Psoas muscle (tissue), 8 donors: ENCODE measurements at places on chromosomes 11 and 22.

GRCh38 chr11:35632301-35632700 is 14.0 kb downstream of the FJX1 start:
- H3K4me1 ChIP-seq, result no peaks in the 10 kb centered on the region
- H3K36me3 ChIP-seq, result no peaks in the 10 kb centered on the region
- no peak for DNase-seq
- no peaks in the 10 kb centered on the region for H3K27me3 ChIP-seq

DNA sequence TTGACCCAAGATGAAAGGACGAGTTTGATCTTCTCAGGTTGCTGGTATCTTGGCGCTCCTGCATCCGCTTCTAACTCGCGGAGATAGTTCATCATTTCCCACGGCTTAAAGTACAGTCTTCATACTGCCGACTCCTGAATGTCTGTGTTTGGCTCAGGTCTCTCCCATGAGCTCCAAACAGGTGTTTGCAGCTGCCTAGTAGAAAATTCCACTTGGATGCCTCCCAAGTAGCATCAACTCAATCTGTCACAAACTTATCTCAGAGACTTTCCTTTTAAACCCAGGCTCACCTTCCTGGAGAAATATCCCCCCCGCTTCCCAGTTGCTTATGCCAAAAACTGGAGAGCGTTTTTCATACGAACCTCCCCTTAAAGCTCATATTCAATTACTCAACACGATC is 986.5 kb downstream of the TBC1D22A start:
- H3K27me3 ChIP-seq, result peaks cover 3% of the 10 kb centered on the region
- no peaks in the 10 kb centered on the region for H3K4me1 ChIP-seq
- H3K27ac ChIP-seq, result no peak overlapping the region
- no peaks in the 10 kb centered on the region for H3K36me3 ChIP-seq

- DNase-seq, result no peak
- no peaks in the 10 kb centered on the region for H3K27me3 ChIP-seq
- peaks cover 29% of the 10 kb centered on the region for H3K4me1 ChIP-seq
- no peak overlapping the region for H3K4me3 ChIP-seq
Observed at GRCh38 chr11:10657308-10658271, 36.0 kb downstream of the IRAG1 start.

DNA sequence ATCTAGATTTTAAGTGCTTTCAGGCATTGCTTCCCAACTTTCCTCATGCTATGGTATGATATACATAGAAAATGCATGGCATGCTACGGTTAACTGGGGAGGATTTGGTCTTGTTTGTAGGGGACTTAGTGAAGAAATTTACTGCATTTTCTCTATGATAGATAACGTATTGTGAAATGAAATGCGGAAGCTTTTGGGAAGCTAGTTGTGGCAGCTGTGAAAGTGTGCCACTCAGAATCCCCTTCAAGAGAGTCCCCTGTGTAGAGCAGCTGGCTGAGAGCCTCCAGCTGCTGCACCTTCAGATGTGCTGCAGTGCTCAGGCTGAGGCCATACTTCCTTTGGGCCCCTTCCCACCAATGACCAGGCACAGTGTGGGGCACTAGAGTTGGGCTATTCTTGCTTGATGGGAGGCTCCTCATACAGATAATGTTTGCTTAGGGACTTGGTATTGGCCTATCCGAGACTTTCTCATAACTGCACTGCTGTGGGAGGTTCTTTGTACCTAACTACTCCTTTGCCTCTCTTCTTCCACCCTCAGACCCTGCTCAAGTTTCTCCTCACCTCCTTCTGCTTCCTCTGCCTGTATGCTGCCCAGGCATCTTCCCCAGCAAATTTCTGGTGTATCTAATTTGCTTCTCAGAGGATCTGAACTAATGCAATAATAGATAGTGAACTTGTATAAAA is 67.3 kb downstream of the HIPK3 start:
- H3K4me3 ChIP-seq, result no peak overlapping the region
- peaks cover 77% of the 10 kb centered on the region for H3K4me1 ChIP-seq
- H3K36me3 ChIP-seq, result no peaks in the 10 kb centered on the region
